ENCODE measurements at places on chromosomes 4 and X.

- DNase-seq = peak; percentile 59
These were observed at the start of gene WNK3 for GRCh38 chrX:54357414-54358377. Gene WNK3 (minus strand): TSS chrX:54358046.

DNA sequence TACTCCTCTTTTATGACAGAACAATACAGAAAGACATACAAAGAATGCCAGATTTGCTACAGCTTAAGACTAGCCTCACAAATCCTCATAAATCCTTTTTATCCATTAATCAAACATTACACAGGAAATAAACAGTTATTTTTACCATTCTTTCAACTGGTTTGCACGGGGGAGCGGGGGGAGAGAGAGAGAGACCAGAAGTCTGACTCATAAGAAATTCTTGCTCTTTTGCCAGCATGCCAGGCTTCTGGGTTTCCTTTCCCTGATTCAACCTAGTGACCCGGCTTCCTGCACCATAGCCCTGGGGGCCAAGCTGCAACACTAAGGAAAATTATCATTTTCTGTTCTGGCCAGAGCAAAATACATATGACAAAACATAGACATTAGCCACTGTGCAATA lies 6.8 kb upstream of the RRAGB start:
- DNase-seq = no peak

DNA sequence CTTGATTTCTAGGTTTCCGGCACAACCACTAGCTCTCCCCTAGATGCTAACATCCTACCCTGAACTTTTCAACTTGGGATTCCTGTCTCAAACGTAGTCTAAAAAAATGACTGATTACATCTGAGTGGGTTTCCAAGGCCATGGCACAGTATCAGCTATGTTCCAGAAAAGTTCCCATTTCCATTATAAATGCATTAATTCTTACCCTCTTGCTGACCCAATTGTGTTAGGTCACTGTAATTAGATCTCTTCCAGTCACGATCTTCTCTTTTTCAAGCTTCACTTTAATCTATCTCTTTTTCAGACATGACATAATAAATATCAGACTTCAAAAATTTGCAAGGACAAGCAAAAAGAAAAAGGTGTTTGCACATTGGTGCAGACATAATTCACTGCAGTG lies 50.6 kb upstream of the PDE5A start:
- no peak for DNase-seq

GRCh38 chr4:173924561-173924960 lies 358.9 kb downstream of the FBXO8 start:
- DNase-seq = no peak

DNA sequence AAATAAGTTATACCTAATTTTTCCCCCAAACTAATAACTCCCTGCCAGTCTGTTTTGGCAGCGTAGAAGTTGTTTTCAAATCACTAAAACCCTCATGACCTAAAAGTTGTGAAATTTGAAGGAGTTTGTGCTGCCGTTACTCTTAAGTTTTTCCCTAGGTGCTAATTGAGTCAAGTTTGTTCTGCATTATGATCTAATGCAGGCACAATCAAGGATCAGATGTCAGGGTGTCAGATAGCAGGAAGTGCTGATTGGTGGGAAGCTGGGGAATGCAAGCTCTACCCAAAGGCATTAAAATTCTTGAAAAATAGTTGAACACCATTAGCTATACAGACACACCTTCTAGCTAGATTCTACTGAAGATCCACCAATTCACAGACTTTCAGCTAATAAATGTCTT lies 51.9 kb downstream of the ARX start:
- no peak for DNase-seq

DNA sequence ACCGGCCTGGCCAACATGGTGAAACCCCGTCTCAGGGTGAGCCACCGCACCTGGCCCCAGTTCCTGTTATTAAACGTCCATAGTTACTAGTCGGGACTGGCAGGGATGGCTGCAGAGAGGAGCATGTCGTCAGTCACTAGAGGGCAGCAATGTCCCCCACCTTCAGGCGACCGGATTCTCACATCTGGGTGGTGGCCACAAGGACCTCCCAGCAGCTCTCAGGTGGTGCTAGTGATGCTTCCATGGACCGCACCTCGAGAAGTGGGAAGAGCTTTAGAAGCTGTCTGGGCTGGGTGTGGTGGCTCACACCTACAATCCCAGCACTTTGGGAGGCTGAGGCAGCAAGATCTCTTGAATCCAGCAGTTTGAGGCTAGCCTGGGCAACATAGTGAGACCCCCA lies 13.3 kb upstream of the IL3RA start:
- no peak for DNase-seq

GRCh38 chr4:184548648-184549341 lies 74.4 kb upstream of the IRF2 start:
- DNase-seq = no peak

Measured in DMS79 (cell line).